Tongue (tissue), 3 donors: ENCODE measurements at places on chromosomes 3 and 15. TPM values are rescaled to one million over a fixed set of nuclear protein-coding genes. Genes with fewer than 3 reads are reported as not detected.

Gene LRTM1
- 84.2 TPM for total RNA-seq

Gene PLOD2
- total RNA-seq, result 27.7 TPM

Gene RBP2
- total RNA-seq, result not detected

Gene PLA2G4D
- total RNA-seq, result not detected

Gene SNX22
- 1.7 TPM for total RNA-seq

Gene CAPN3
- 336 TPM for total RNA-seq
